Activated T-cell treated with anti-CD3 and anti-CD28 coated beads, Interleukin-2, amount 50 U/mL, for 72 hours (primary cell): ENCODE measurements at places on chromosomes 5 and 9. TPM values are rescaled to one million over a fixed set of nuclear protein-coding genes. Genes with fewer than 3 reads are reported as not detected.

DNA sequence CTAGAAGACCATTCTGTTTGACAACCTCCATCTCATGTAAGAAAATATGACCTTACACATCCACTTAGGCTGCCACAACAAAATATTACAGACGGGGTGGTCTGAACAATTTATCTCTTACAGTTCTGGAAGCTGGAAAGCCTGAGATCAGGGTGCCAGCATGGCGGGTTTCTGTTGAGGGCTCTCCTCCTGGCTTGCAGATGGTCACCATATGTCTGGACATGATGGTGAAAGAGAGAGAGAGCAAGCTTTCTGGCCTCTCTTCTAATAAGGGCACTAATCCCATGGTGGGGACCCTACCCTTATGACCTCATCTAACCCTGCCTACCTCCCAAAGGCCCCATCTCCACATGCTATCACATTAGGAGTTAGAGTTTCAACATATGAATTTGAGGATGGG, 66.0 kb downstream of the AMBP start:
- DNase-seq: no peak
- no peak overlapping the region for H3K4me3 ChIP-seq
- no peaks in the 10 kb centered on the region for H3K4me1 ChIP-seq
- H3K27me3 ChIP-seq: no peaks in the 10 kb centered on the region
- no peaks in the 10 kb centered on the region for H3K36me3 ChIP-seq
- H3K27ac ChIP-seq: no peak overlapping the region

GRCh38 chr5:179211068-179211467, 134.2 kb downstream of the ADAMTS2 start:
- DNase-seq: no peak
- no peaks in the 10 kb centered on the region for H3K4me1 ChIP-seq
- H3K27ac ChIP-seq: no peak overlapping the region
- no peak overlapping the region for H3K4me3 ChIP-seq

The STX17 gene
- 35.3 TPM for total RNA-seq

- DNase-seq: no peak
- no peaks in the 10 kb centered on the region for H3K27me3 ChIP-seq
- peak overlapping the region; percentile 91 for H3K4me3 ChIP-seq
- peaks cover 22% of the 10 kb centered on the region for H3K36me3 ChIP-seq
Observed at GRCh38 chr5:119366540-119366881, 10.7 kb downstream of the TNFAIP8 start.

DNA sequence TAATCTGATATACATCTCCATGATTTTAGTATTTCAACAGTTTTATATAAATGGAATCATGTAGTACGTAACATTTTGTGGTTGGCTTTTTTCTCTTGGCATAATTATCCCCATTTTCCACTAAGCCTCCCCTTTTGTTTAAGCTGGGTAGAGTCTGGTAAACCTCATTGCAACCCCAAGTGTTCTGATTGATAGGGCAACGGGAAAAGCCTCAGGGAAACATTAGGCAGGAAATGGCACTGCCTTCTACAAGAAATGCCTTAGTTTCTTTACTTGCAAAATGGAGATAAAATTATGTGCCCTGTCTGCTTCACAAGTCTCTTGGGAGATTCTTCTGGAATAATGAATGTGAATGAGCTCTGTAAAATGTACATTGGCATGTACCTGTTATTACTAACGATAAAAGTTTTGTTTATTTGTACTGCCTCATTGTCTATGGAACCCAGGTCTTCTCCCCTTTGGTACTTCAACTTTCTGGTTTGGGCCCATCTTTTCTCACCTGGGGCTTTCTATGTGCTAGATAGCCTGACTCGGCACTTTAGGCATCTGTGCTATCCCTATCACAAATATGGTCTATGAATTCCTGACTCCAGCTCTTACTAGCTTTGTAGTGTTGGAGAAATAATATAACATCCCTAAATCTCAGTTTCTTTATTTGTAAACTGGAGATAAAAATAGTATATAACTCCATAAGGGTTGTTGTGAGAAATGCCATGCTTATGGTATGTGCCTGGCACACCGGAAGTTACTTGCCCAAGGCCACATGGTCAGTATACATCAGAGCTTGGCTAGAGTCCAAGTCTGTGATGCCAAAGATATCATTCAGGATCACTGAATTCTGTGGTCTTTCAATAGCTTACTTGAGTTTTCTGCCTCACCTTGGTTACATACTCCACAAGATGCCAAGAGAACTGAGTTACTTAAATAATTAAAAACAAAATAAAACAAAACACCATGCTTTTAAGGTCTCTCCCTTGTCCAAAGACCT, 48.2 kb upstream of the ZNF169 start:
- no peak overlapping the region for H3K4me3 ChIP-seq
- H3K27ac ChIP-seq: no peak overlapping the region
- no peaks in the 10 kb centered on the region for H3K36me3 ChIP-seq
- peaks cover 6% of the 10 kb centered on the region for H3K27me3 ChIP-seq

DNA sequence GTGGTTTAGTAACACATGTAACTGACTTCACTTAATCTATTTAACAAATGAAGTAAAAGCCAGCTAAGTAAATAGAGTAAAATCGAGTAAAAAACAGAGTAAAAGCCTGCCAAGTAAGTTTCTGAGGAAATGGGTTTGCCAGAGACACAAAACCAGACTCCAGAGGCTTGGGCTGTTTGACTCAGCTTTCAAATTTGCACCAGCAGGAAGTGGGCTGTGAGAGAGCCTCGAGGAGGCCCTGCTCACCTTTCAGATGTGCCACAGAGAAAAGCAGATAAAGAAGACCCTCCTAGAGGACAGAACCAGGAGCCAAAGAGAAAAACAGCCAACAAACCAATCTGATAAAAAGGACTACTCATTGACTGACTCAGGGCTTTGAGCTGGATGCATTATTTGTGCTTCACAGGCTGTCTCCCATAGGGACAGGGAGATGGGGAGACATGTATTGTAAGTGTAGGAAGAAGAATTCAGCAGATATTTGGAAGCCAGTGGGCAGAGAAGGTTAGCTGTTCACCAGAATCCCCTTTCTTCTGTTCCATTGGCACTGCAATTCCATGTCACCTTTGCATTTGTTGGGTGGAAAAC, 14.4 kb upstream of the AMACR start:
- DNase-seq: peak; percentile 64
- H3K4me1 ChIP-seq: peaks cover 31% of the 10 kb centered on the region
- peak overlapping the region; percentile 58 for H3K4me3 ChIP-seq
- H3K27ac ChIP-seq: peak overlapping the region; percentile 55
- H3K27me3 ChIP-seq: no peaks in the 10 kb centered on the region

DNA sequence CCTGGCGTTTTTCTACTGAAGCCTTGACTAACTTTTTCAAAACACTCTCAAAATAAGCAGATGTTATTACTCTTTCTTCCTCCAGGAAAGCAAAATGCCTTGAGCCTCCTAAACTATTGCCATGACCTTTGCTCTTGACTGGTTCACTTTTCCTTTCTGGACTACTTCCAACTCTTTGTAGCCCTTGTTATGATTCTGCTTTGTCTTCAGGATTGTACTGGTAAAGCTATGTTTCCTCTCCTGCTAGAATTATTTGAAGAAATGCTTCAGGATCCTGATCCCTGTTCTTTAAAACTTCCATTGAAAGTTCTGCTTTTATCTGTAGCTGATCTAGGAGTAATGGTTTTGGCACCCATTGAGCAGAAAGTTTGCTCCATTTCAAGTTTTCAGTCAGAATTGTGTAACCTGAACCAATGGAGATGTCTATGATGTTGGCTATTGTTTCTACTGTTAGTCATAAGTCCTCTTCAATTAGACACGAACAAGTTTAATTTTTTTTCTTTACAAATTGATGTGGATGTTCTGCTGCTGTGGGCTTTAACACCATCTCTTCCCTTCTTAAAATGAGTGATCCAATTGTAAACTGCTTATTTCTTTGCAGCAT, 1356.4 kb downstream of the EFNA5 start:
- H3K36me3 ChIP-seq: no peaks in the 10 kb centered on the region
- no peak overlapping the region for H3K27ac ChIP-seq
- no peaks in the 10 kb centered on the region for H3K27me3 ChIP-seq
- DNase-seq: no peak
- no peak overlapping the region for H3K4me3 ChIP-seq
- no peaks in the 10 kb centered on the region for H3K4me1 ChIP-seq

DNA sequence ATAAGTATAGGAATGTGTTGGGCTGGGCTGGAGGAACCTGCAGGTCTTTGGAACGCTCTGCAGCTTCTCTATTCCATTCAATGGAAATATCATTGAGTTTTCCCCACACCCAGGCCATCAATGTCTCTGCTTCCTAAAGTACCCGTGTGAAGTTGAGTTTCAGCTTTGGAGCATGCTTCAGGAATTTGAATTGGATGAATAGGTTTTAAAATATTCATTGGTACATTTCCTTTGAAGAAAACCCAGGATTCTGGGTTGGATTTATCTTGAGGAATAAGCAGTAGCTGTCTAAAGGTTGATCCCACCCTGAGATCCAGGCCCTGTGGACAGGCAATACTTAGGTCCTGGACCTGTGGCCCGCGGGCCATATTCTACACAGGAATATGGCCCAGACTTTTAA, 37.3 kb downstream of the INSYN2B start:
- no peaks in the 10 kb centered on the region for H3K27me3 ChIP-seq
- peaks cover 10% of the 10 kb centered on the region for H3K4me1 ChIP-seq
- H3K36me3 ChIP-seq: no peaks in the 10 kb centered on the region
- no peak overlapping the region for H3K4me3 ChIP-seq
- no peak for DNase-seq
- H3K27ac ChIP-seq: no peak overlapping the region

- peak overlapping the region; percentile 71 for H3K27ac ChIP-seq
- no peaks in the 10 kb centered on the region for H3K36me3 ChIP-seq
- peaks cover 43% of the 10 kb centered on the region for H3K4me1 ChIP-seq
- DNase-seq: no peak
- H3K4me3 ChIP-seq: no peak overlapping the region
Observed at GRCh38 chr9:120693700-120694008, 20.6 kb downstream of the MEGF9 start.

- peaks cover 47% of the 10 kb centered on the region for H3K27me3 ChIP-seq
- H3K4me1 ChIP-seq: no peaks in the 10 kb centered on the region
- H3K4me3 ChIP-seq: no peak overlapping the region
- no peaks in the 10 kb centered on the region for H3K36me3 ChIP-seq
- no peak for DNase-seq
Observed at GRCh38 chr9:130331573-130331972, 66.0 kb downstream of the HMCN2 start.

GRCh38 chr5:139022528-139022927, 147.4 kb upstream of the LRRTM2 start:
- H3K27ac ChIP-seq: no peak overlapping the region
- no peak for DNase-seq
- H3K36me3 ChIP-seq: peaks cover 2% of the 10 kb centered on the region

DNA sequence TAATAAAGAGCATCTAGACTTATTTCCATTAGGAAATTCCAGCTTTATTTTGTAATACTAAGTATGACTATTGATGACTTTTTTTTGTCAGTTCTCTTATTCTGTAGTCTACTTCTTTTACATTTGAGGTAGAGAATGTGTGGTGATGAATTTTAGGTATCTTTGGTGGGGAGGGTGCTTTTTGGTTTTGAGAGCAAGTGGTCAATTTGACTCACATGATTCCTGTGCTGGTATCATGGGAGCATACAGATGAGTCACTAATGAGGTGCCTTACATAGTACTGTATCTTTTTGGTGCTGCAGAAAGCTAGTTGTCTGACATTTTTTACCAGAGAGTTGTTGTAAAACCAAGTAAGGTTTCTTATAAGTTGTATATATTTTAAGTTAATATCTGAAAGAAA, 35.3 kb downstream of the ERBIN start:
- H3K4me1 ChIP-seq: peaks cover 59% of the 10 kb centered on the region
- H3K27me3 ChIP-seq: no peaks in the 10 kb centered on the region
- peaks cover 6% of the 10 kb centered on the region for H3K36me3 ChIP-seq
- H3K27ac ChIP-seq: peak overlapping the region; percentile 4

GRCh38 chr5:67353500-67354450, 157.2 kb upstream of the CD180 start:
- no peaks in the 10 kb centered on the region for H3K27me3 ChIP-seq
- H3K36me3 ChIP-seq: no peaks in the 10 kb centered on the region
- no peak overlapping the region for H3K4me3 ChIP-seq
- DNase-seq: no peak

The DCAF12 gene
- 32.7 TPM for total RNA-seq

DNA sequence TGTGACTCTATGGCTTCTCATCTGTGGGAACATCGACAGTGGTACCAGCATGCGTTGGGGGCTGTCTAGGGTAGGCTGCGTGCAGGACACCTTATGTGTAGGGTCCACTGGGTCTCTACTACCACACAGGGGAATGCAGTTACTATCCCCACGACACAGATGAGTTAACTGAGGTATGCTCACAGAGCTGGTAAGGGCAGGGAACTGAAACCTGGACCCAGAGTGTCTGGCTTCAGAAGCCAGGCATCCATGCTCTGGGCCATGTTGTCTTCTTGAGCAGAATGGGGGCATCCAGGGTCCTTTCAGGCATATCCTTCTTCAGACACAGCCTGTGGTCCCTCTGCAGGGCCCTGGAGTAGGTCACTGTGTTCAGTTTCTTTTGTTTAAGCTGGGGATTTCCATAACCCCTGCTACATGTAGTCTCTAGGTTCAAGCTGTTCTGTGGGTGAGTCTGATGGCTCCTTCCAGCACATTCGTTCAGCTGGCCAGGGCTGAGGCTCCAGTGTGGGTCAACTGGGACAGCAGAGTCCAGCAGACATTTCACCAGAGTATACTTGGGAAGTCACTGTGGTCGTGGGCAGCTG, 148.8 kb downstream of the GADD45G start:
- no peak for DNase-seq
- no peak overlapping the region for H3K27ac ChIP-seq
- H3K4me1 ChIP-seq: peaks cover 7% of the 10 kb centered on the region
- no peaks in the 10 kb centered on the region for H3K36me3 ChIP-seq
- no peak overlapping the region for H3K4me3 ChIP-seq

The SLC6A18 gene
- not detected for total RNA-seq

The PCDHGC3 gene
- not detected for total RNA-seq

The PCDH1 gene
- not detected for total RNA-seq

The GNE gene
- 19.5 TPM for total RNA-seq

The GRIA1 gene
- total RNA-seq: not detected

DNA sequence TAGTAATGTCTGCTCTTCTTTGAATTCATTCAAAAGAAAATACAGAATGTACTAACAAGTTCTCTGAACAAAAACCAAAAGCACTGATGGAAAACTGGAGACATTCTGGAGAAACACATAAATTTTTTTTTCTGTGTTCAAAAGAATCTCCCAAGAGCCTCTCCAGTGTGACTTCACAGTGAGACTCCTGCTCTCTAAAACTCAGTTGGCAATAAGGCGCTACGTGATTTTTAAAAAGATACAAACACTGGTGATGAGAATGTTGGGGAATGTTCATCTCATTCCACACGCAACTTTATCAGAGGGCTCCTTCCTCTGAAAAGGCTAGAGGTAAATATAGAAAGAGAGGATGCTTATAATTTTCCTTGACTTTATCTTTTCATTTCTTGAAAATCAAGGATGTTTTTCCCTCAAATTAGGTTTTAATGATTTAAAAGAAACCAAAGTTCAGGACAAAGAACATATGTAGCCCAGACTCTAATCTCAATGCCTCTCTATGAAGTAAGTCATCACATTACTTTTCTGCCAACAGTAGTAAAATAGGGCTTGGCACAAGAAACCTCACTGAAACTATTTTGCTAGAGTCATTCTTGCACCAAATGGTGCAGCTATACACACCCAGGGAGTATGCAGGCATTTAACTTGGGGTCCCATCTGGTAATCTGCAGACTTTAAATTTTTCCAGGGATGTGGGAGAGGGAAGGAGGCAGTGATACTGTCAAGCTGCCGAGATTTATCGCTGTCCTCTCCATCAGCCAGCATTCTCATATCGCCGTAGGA, 12.9 kb upstream of the AOPEP start:
- no peaks in the 10 kb centered on the region for H3K4me1 ChIP-seq
- peaks cover 34% of the 10 kb centered on the region for H3K27me3 ChIP-seq
- DNase-seq: no peak
- H3K4me3 ChIP-seq: no peak overlapping the region
- no peaks in the 10 kb centered on the region for H3K36me3 ChIP-seq
